Nucleus accumbens (tissue), 56 donors: ENCODE measurements at places on chromosomes 2 and 18.

- DNase-seq, result no peak
These were observed 264.7 kb upstream of the ID2 start for GRCh38 chr2:8416849-8417832.

GRCh38 chr2:141805302-141805701 is 325.5 kb downstream of the LRP1B start:
- DNase-seq, result no peak

- DNase-seq, result no peak
These were observed 157.5 kb upstream of the LMAN1 start for GRCh38 chr18:59516356-59517155.

- no peak for DNase-seq
These were observed 74.5 kb downstream of the SPATS2L start for GRCh38 chr2:200380833-200381542.

DNA sequence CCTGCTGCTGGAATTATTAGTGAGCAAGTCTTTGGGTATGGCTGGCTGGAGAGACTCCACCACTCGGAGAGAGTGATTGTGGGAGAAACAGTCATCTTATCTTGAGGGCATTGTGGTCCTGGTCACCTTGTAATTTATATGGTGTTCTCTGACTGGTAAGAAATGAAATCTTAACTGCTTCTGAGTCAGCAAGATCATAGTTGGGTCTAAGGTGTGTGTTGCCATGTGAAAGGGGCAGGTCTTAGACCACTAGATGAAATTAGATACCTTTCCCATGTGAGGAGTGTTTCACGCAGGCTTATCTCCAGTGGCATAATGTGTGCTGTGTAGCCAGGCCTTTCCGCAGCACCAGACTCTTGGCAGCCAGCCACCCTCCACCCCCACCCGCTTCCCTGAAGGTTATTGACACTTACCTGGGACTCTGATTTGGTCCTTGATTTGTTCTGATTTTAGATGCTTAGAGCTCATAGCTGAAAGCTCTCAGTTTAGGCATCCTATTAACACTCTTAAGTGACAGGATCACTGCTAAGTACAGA is 7.7 kb downstream of the MAPRE3 start:
- no peak for DNase-seq

DNA sequence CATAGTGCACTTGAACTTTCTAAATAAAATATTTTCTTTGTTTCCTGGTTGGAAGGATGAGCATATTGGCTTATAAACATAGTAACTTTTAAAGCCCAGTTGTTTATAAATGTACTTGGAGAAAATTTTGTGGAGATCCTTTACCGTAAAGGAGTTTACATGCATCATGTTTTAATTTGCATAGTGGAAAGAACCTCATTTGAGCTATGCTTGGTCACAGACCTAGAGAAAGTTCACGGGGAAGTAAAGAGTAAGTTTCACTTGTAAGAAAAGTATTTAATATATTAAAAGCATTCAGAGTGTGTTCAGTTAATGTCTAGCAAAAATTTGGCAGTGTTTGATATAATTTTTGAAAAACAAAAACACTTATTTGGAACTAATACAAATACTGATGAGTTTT is 45.3 kb downstream of the PIKFYVE start:
- DNase-seq, result no peak

GRCh38 chr18:74530584-74530862 is 3.8 kb upstream of the CNDP1 start:
- DNase-seq, result no peak

GRCh38 chr2:189440644-189440946 is 679 bp upstream of the WDR75 start:
- no peak for DNase-seq

DNA sequence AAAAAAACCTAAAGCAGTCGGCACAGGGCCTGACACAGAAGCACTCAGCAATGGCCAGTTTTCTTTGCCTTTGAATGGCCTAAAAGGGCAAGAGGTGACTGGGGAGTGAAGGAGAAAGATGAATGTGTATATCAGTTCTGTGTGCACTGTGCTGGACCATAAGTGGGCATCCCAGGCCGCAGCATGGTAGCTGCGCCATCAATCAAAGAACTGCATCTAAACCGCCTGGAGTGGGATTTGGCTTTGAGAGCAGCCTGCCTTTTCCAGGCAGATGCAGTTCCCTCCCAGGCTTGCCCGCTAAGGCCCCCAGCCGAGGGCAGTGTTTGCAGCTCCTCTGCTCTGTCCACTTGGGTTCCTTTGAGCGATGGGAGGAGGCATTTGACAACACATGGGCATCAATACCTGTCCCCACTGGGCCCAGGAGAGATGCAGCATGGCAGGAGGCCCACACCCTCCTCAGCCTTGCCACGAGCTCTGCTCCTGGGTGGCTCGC is 144.1 kb downstream of the FAM210A start:
- DNase-seq, result no peak

GRCh38 chr2:205776720-205777119 is 94.4 kb downstream of the NRP2 start:
- DNase-seq, result no peak

DNA sequence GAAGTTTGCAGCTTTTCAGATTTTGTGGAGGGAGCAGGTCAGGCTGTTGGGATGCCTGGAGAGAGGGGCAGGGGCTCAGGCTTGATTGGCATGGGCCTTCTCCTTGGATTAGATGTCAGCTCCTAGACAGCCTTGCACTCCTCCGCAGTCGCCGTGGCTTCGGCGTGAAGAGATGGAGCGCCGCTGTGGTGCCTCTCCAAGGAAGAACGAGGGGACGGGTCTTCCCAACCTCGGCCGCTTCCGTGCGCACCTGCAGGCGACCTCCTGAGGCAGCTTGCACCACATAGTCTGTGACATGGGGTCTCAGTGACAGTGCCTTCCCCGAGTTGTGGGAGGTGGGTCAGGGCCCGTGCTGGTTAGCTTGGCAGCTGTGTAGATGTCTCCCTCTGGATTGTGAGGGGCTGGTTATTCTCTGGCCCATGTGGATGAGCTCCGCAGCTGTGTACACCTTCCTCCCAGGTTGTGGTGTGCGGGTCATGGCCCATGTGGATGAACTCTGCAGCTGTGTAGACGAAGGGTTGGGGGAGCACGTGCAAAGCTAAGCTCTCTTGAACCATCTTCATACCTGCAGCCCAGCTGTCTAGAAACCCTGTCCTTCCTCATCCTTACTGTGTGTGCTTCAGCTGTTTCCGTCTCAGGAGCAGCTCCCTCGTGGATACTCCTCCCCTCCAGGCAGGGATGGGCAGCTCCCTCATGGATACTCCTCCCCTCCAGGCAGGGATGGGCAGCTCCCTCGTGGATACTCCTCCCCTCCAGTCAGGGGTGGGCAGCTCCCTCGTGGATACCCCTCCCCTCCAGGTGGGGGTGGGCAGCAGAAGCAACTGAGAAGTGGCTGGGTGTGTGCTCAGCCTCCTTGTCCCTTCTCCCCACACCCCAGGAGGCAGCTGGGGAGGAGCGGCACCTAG is 170.3 kb downstream of the LDLRAD4 start:
- DNase-seq, result no peak

DNA sequence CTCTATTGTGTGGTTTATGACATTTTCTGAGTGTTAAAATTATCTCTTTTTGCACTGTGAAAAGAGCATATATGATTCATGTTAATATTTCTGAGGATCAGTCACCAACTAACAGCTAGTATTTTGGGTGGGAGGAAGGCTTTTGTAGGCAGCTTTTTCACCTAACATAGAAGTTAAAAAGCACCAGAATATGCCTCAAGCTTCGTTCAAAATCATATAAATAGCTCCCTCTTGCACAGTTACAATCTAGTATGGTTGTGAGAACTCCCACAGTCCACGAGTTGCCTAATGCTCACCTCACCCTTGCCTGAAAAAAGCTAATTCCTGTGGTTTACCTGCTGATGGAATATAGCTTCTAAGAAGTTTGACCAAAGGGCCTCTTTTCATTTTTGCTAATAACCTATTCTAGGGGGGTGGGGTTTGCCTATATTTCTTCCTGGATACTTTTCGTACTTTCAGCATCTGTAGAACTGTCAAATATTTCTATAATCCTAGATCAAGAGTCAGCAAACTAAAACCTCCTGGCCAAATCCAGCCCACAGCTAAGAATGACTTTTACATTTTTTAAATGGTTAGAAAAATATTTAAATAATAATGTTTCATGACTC is 167.1 kb upstream of the FOSL2 start:
- DNase-seq, result no peak

- DNase-seq, result no peak
These were observed 5.0 kb downstream of the MAL start for GRCh38 chr2:95030496-95030895.

GRCh38 chr2:201448701-201449100 is 2.6 kb downstream of the TRAK2 start:
- DNase-seq, result no peak

GRCh38 chr18:63883617-63884016 is 3.9 kb upstream of the SERPINB2 start:
- DNase-seq, result no peak

GRCh38 chr2:65465124-65465523 is 32.7 kb upstream of the SPRED2 start:
- DNase-seq, result no peak

GRCh38 chr2:232998666-232998985 is 14.4 kb downstream of the NGEF start:
- DNase-seq, result no peak

DNA sequence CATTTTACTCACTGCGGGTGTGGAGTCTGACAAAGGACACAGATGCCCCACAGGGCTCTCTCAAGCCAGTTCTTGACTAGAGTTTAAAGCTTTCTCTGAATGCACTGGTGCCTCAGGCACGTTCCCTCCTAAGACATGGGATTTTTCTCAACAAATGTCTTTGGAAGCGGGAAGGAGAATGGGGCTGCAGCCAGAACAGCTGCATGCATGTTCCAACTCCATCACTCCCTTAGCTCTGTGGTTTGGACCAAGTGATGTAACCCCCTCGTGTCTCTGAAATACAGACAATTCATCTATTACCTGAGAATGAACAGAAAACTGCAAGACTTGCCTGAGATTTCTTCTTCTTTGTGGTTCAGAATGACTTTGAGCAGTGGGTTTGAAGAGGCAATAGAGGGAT is 141.7 kb upstream of the SERPINE2 start:
- no peak for DNase-seq

DNA sequence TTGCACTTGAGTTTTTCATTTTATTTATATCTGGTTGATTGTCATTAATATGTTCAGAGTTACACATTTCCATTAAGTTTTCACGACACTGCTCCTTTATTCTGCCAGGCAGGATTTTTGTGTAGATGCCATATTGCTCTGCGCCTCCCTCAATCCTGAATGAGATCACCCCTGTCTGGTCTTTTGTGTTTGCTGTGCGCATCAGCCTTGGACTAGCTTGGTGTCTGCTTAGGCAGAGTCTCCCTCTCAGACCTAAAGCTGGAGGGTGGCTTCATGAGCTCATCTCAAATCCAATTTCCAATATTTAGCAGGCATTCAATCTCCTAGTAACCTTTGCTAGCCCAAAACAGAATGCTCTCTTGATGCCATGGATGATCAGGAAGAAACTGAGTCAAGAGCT is 137.4 kb downstream of the SMAD7 start:
- DNase-seq, result no peak

DNA sequence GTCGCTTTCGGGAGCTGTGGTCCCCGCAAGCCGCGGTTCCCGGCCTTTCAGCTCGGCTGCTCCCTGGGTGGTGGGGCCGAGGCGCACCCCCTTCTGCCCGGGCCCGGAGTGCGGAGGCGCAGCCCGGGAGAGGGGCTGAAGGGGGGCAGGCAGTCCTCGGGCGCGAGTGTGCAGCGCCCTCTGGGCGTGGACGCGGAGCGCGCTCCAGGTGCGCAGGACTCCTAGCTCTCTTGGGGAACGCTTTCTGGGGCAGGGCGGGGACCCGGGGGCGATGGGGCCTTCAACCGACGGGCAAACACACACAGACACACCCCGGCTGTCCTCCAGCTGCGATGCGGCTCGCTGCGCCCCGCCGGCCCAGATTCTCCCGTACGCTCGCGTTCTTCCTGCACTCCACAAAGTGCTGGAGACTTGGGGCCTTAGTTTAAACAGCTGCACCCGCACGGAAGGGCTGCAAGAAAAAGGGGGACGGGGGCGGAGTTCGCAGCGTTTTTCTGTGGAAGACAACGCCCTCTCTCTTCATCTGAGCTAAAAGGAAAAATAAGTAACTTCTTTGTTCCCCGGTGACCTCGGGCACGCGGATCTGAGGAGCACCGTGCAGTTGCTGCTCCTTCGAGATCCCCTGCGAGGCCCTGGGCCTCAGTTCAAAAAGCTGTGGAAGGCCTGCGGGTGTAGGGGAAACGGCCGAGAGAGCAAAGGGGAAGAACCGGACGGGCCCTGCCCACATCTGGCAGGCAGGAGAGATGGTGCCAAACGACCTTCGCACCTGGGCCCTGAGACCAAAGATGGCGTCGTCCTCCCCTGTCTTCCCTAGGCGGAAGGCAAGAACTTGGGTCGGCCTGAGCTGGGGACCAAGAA is 593 bp upstream of the SDC1 start:
- peak; percentile 18 for DNase-seq

DNA sequence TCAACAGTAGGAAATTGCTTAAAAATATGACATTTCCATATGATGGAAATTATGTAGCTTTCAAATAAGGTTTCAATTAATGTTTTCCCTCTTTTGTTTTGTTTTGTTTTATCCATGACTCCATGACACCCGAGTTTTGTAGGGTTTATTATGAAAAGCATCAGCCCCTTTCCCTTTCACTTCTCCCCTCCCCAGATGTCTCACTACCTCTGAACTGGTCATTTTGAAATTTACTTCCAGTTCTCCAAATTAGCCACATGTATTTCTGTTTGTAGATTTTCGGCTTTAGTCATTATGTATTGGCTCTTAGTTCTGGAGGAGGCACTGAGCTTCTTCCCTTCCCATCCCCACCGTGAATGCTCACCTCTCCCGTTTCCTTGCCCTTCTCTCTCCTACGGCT is 18.6 kb upstream of the VPS4B start:
- no peak for DNase-seq

DNA sequence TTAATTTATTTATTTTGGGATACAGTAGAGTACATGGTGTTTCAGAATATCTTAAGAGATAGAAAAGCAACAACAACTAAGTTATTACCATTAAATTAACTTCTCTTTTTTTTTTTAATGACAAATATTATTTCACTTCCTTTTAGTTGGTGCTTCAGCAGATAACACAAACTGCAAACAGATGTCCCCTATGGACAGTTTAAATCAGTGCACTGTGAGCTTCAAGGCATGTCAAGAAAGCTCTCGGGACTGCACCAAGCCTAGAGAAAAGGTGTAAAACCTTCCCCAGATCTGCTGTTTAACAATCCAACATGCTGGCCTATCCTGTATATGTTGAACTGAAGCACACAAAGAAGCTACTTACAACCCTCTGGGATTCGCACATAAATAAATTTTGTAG is 122.7 kb downstream of the TCF4 start:
- DNase-seq, result no peak

GRCh38 chr2:15412309-15412708 is 148.8 kb downstream of the NBAS start:
- DNase-seq, result no peak

- DNase-seq, result no peak
These were observed 25.2 kb downstream of the TOGARAM2 start for GRCh38 chr2:29006092-29006979.
